ENCODE measurements at places on chromosomes 5 and 9.

- DNase-seq: no peak
Observed at GRCh38 chr5:118651002-118651401, 337.3 kb downstream of the DTWD2 start.

GRCh38 chr5:144356489-144356888, 185.8 kb downstream of the KCTD16 start:
- DNase-seq: no peak

GRCh38 chr5:165579911-165580310, 2074.5 kb downstream of the MAT2B start:
- DNase-seq: no peak

DNA sequence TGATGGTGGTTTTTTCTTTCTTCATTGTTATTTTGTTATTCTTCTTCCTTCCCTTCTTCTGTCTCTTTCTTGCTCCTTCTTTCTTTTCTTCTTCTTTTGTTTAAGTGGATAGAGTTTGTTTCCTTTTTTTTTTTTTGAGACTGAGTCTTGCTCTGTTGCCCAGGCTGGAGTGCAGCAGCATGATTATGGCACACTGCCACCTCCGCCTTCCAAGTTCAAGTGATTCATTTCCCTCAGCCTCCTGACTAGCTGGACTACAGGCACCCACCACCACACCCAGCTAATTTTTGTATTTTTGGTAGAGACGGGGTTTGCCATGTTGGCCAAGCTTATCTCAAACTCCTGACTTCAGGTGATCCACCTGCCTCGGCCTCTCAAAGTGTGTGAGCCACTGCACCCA, 40.3 kb downstream of the JAK2 start:
- peak; percentile 26 for DNase-seq

DNA sequence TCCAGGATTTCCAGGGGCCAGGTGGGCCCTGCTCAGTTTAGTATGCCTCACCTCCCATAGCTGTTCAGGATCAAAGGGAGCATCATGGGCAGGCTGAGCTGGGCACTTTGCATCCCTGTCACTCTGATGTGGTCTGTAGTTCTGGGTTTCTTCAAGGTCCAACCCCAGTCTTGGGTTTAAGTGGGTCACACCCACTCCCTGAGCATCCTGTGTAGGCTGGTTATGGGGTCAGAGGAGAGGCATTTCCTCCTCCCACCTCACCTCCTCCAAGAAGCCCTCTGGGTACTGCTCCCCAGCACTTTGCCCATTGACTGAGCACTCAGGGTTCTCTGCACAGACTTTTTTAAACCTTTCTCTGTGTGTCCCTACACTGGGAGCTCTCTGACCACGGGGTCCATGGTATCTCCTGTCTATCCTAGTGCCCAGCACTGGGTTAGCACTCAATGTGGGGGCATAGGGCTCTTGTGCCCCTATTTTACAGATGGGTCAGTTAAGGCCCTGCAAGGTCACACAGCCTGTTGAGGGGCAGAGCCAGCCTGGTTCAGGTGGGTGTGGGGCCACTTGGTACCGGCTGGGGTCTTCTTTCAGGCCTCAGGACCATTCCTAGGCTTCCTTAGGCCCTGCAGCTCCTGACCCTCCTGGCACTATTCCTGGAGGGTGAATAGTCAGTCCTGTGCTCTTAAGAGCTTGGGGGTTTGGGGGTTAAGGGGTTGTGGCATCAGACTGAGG, 19.0 kb downstream of the CXXC5 start:
- DNase-seq: no peak

- DNase-seq: no peak
Observed at GRCh38 chr9:16099732-16100536, 547.1 kb downstream of the CCDC171 start.

- peak; percentile 6 for DNase-seq
Observed at GRCh38 chr9:35102465-35102768, 514 bp downstream of the STOML2 start.

- DNase-seq: no peak
Observed at GRCh38 chr5:154358516-154359220, 87.1 kb upstream of the SAP30L start.

DNA sequence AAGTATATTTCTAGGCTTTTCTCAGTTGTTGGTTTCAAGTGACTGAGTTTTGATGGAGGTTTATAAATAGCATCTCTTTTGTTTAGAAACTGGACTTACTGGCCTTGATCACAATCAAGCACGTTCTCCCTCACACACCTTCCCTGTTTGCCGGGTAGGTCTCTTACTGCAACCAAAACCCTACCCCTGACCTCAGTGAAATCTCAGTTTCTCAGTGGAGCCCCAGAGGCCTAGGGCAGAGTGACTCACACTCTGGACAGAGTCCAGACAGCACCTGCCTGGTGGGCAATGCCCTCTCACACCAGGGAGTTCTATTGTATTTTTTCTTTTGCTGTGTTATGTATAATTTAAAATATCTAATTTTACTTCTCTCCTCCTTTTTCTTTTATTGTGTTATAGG, 48.4 kb upstream of the EPB41L4B start:
- DNase-seq: no peak

GRCh38 chr5:72281764-72282499, 38.1 kb downstream of the MRPS27 start:
- peak; percentile 52 for DNase-seq

DNA sequence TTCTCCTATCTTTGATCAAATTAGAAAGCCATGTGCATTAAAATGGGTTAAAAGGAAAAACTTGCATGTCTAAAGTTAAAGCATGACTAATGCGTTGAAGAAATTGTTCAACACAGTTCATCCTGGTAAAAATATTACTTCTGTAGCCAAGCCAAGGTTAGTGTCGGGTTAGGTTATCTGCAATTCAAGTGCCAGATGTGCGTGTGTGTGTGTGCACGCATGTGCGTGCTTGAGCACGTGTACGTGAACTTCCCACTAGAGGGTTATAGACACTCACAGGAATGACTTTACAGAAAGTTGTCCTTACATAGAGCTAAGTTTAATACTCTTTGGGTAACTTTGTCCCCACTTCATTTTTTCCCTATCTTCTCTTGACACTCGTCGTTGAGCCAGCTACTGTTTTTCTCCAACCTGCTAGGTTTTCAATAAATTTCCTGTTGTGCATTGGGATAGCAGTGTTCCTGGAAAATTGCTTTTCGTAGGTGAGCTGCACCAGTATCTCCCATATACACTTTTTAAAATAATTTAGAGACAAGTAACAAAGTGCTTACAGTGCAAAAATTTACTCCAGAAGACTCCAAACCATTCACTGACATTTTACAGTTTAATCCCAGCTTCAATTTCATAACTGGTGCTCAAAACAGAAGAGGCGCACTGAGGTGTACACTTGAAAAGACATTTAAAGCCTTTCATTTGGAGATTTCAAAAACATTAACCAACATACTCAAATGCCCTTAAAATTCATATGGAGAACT, 353.8 kb downstream of the NFIB start:
- DNase-seq: no peak

GRCh38 chr9:78860801-78861475, 564.0 kb downstream of the PSAT1 start:
- peak; percentile 51 for DNase-seq

GRCh38 chr5:16899171-16899570, 36.9 kb downstream of the MYO10 start:
- no peak for DNase-seq

DNA sequence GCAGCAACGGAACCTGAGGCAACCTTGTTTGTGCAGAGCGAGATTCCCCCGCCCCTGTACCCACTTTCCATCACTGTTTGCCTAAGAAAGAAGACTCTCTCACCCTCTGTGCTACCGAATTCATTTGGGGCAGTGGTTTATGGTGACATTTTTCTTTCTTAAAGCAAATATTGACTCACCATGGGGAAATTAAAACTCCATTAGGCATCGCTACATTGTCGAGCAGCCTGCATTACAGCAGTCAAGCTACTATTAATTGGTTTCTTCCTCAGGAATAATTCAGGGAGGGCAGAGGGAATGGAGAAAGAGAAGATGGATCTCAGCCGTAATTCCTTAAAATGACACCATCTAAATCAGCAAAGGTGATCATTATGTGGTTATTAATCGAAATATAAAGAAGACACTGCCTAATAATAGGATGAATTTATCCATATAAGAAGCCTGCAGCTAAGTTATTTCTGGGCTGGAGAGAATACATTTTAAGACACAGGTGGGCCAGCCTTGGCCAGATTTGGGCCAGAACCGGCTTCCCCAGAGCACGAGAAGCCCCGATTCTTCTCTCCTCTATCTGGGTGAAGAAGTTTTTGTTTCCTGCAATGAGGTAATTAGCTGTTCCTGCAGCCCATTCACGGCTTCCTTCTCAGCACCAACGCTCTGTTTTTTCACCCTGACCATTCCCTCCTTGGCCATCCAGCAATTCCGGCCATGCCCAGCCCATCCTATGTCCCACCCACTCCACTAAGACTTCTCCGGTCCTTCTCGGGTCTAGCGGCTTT, 16.8 kb downstream of the CFAP77 start:
- no peak for DNase-seq

DNA sequence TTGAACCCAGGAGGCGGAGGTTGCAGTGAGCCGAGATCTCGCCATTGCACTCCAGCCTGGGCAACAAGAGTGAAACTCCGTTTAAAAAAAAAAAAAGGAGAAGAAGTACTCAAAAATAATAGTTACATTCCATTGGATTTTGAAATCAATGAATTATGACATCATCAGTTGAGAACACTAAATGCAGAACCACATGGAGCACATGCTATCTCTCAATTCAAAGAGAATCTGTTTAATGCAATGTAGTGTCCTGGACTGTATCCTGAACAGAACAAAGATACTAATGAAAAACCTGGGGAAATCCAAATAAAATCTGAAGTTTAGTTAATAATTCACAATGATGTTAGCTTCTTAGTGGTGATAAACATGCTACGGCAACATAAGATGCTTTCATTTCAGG, 20.3 kb downstream of the CDC14B start:
- no peak for DNase-seq

DNA sequence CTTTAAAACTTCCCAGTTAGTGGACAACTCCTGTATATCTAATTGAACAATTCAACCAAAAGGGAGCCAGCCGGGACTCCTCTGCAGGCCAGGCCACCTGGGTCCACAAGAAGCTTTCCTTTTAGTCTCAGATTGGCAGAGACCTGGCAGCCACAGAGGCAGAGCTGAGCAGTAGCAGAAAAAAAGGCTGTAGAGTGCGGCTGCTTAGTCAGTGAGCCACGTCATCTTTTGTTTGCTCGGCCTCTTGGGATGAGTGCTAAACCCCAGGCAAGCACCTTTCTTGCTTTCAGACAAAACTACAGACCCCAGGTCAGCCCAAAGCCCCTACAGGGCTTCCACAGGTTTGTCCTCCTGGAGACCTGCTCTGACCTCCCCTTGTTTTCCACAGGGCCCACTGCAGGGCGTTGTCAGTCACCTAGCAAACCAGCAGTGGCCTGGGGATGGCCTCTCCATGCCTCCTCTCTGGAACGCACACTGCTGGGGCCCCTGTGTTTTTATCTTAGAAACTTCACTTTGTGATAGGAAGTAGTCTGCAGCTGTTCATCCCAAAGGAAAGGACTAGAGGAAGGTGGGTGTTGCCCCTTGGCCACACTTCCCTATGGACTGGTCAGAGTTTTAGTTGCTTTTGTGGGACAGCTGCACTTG, 49.9 kb downstream of the SHB start:
- peak; percentile 86 for DNase-seq

GRCh38 chr5:58335518-58335917, 124.4 kb downstream of the PLK2 start:
- no peak for DNase-seq

GRCh38 chr5:137833463-137833862, 34.2 kb upstream of the MYOT start:
- peak; percentile 83 for DNase-seq

DNA sequence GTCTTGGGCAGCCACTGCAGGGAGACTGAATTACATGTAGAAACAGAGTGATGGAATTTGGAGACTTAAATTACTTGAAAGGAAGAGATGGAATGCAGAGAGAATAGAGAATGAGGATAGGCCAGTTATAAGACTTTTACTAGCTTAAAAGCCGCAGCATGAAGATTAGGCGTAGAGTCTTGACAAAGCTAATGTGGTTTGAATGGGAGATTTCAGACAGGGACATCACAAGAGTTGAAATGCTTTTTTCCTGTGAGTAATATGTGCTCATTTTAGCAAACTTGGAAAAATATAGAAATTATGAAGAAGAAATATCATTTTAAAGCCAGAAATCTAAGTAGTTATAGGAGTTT, 7.5 kb downstream of the CENPP start:
- no peak for DNase-seq

DNA sequence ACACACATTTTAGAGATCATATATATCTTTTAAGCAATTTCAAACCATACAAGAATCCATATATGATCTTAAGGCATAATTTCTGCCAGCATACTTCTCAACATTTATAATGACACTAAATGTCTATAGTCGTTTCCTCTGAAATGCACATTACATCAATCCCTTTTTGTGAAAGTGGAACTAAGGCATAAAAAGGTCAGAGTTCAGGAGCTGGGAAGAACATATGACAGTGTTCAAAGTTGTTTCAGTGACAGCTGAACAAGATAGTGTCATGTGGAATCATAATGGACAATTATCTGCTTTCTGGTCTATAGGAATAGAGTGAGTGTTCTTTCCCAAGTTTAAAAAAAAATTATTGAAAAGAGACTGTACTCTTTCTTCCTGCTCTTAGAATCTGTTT, 2.4 kb upstream of the MOB3B start:
- DNase-seq: no peak

DNA sequence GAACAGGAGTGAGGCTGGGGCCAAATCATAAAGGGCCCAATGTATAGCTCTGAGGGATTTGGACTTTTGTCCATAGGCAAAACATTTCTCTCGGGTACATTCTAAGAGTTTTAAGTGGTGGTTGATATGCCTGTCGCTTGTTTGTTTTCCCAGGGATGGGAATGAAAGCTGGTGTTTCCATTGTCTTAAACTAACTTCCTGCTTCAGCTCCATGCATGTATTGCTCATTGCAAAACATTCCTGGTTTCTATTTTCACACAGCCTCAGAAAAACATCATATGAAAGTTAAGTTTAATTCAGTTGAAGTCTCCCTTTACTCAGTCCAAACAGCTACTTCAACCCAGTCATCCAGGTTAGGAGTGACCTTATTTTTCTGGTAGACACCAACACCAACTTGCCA, 235.0 kb downstream of the ACTL7B start:
- peak; percentile 55 for DNase-seq

DNA sequence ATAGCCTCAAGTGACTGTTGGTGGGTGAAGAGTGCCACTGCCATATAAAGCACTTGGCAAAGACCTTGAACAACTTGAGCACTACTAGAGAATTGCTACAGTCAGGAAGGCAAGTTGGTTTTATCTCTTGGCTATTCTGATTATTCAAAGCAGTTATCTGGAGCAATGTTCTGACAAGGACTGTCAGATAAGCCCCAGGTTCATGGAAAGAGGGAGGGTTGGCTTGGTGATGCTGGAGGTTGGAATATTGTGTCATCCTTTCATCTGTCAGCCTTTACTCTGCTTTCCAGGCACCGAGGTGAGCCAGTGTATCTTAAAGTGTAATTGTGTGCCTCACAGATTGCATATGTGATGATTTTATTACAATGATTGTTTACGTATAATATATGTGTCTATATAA, 548.4 kb upstream of the ZNF608 start:
- DNase-seq: no peak

GRCh38 chr9:115964710-115965347, 188.8 kb upstream of the PAPPA start:
- no peak for DNase-seq
